ENCODE measurements at places on chromosomes 5 and 9. TPM values are rescaled to one million over a fixed set of nuclear protein-coding genes. Genes with fewer than 3 reads are reported as not detected.
A peak's percentile ranks its signal among the peaks of the same experiment; 100 is the strongest.

NUP155 gene
- 75.6 TPM for total RNA-seq

CCDC69 gene
- 27.6 TPM for total RNA-seq

TRIM36 gene
- not detected for total RNA-seq

RNF208 gene
- total RNA-seq = 4.4 TPM

ZNF454 gene
- not detected for total RNA-seq

DNA sequence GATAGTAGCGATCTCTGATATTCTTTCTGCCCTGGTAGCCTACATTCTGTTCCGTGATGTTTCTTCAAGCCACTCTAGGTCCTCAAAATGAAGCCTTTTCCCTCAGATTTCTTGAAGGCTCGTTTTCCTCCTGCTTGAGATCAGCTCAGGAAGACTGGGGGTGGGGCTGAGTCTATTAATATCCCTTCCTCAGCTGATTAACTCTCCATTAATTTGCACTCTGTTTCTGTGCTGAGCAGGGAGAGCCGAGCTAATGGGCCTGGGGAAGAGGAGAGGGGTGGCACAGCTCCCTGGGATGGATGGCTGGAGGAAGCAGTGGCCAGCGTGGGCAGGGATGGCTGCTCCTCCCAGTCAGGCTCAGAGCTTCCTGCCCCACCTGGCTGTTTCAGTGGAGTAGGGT lies 93.3 kb downstream of the PPARGC1B start:
- no peak for DNase-seq

DNA sequence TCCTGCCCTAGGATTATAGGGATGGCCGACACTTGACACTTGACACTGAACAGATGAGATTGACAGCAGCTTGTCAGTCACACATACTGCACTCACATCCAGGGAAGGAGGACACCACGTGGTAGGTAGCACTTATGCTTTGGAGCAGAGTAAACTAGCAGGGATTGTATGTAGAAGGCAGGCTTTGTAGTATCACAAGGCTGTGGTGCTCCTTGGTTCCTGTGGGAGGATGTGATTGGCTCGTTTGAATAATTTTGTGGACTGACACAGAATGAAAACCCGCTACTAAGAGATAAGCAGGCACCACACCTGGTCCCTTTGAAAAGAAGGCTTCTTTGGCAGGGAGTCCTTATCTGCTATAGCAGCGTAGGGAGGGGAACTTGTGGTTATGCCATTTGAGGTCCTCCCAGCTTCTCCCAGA lies 63.6 kb upstream of the IL12B start:
- DNase-seq = no peak

GRCh38 chr5:157602505-157602904 lies 26.9 kb upstream of the ADAM19 start:
- peak; percentile 80 for DNase-seq

DNA sequence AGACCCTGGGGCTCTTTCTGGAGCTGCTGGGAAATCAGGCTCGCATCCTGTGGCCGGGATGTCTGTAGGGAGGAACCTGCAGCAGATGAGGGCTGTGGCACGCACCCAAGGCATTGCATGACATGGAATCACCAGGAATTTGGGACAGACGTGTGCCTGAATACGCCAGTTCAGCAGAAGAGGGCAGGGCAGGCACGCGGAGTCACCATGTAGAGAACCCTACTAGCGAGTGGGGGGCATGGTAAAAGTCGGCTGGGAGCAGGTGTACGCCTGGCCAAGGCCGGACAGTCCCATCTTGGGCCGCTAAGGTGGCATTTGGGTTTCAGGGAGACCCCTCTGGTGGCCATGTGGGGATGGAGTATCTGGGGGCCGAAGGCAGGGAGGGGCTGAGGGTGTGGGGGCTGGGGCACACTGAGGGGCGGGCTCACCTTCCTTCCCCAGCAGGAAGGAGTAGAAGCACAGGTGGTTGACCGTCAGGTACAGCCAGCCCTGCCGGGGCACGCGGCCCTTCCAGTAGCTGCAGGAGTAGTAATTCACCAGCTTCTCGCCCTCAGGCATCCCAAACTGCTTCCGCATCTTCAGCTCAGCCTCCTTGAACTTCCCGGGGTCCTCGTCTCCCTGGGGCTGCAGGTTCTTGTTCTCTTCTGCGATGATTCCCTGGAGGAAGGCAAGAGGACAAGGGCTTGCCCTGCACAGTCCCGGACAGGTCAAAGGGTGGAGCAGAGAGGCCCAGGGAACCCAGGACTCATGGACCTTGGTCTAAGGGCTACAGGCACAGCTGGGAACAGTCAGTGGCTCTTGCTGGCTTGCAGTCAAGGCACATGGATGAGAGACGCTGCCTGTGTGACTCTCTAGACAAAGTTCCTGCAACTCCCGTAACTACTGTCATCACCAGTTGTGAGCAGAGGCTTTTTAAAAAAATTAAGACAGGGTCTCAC lies 13.5 kb downstream of the TBC1D9B start:
- DNase-seq = no peak

GRCh38 chr5:37554938-37555337 lies 175.8 kb downstream of the WDR70 start:
- DNase-seq = no peak

- DNase-seq = no peak
Observed at GRCh38 chr9:134046894-134047681, 20.7 kb downstream of the BRD3 start.

GRCh38 chr5:95283022-95283615 lies 1.8 kb downstream of the MCTP1 start:
- DNase-seq = no peak

DNA sequence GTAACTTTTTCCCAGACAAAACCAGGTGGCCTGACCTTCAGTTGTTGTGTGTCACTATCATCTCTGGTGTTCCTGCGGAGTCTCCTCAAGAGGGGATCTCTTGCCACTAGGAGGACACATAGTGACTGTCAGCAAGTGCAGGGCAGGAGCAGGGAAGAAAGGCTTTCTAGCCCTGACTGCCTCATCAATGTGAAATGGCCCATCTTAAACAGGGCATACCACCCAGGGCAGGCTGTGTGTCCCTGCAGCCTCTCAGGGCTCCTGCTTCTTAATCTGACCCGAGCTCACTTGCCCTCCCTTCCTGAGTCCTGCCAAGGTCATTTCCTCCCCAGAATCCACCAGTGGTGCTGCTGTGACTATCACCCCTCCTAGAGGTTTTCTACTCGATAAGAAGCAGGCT lies 57.4 kb upstream of the SIMC1 start:
- no peak for DNase-seq

DNA sequence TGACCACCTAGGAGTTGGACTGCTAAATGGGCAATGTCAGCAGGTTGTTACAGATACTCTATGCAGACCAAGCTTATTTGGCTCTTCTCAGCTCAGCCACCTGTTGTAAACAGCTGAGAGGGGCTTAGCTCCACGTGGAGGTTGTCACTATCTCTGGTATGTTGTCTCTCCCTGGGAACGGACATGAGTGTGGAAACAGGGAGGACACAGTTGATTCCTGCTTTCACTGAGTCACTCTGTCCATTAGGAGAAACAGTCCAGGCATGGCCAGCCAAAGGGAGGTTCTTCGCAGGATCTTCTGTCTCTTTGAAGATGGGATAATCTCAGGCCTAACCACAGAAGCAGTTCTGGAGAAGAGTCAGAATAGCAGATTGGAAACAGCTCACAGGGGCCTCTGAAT lies 121.2 kb downstream of the PALM2AKAP2 start:
- no peak for DNase-seq

- no peak for DNase-seq
Observed at GRCh38 chr5:135110785-135111596, 77.0 kb upstream of the PITX1 start.

DNA sequence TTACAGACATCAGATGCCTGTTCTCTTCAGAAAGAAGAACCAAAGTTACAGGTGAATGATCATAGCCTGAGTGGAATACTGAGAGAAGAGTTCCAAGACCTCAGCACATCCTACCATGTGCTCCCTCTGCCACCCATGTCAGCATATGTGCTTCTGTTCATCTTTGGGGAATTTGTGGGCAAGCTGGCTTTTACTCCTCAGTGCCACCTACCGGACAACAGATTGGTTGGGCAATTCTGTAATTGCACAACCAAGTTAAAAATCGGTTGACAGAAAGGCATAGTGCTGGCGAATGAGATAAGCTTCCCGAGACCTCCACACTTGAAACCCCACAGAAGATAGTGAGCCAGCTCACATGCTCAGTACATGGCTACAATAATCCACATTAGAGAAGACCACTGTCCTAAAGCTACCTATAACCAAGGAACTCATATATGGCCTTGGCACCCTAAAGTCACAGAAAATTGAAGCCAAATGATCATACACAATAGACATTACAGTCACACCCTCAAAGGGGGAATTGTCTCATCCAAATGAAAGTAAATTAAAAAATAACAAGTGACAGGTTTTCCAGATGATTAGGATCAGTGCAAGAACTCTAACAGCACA lies 1238.0 kb upstream of the NUDT12 start:
- DNase-seq = no peak

- DNase-seq = no peak
Observed at GRCh38 chr5:64566310-64566916, 60.6 kb downstream of the RGS7BP start.

GRCh38 chr9:33677961-33678360 lies 117.4 kb upstream of the PRSS3 start:
- no peak for DNase-seq

DNA sequence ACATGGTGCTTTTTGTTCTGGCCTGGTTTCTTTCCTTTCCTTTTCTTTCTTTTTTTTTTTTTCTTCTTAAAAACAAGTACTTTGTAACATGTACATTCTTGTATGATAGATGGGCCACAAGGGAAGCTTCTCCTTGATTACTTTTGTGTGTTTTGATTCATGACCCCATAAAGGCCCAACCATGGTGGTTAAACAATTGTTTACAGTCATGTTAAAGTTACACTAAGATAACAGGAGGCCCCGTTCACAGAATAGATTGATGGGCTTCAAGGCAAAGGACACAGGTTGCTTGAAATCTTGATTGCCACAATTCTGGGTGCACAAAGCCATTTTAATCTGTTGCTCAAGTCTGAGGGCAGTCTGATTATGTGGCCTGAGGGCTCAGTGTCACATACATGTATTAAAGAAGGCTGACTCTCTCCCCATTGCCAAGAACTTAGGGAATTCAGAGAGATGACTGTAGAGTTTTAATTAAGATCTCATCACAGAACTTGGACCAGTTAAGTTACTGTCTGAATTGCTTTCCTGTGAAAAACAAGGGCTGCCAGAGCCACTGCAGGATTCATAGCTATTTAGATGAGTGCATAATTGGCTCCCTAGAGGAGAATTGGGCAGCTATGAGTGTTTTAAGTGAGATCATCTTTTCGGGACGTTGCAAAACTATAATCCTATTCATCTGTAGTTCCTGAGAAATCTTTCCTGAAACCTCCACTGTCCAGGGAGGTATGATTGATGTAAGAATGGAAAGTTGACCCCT lies 163.4 kb downstream of the TLE4 start:
- DNase-seq = no peak

DNA sequence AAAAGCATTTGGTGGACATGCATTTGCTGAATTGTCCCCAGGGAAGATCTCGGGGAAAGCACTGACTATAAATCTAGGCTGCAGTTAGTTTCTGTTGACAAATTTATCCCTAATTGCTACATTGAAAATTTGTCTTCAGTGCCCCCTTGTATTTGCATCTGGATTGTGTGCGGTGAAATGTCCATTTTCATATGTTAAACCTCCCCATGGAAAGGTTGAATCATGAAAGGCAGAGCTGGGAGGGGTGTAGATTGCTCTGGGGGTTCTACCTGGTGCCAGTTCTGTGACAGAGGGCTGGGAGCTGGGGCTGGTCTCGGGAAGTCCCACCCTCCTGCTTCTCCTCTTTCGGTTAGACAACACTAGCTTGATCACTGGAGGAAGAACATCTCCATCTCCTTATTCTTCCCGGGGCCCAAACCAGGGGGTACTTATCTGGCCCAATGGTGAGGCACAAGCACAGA lies 101.9 kb downstream of the GADD45G start:
- DNase-seq = no peak

Data from activated CD4-positive, alpha-beta memory T cell treated with anti-CD3 and anti-CD28 coated beads for 36 hours (primary cell).